Activated CD4-positive, CD25-positive, alpha-beta regulatory T cell treated with anti-CD3 and anti-CD28 coated beads, Interleukin-2, amount 50 U/mL, for 16 hours (primary cell): ENCODE measurements at places on chromosomes 11 and 22.

DNA sequence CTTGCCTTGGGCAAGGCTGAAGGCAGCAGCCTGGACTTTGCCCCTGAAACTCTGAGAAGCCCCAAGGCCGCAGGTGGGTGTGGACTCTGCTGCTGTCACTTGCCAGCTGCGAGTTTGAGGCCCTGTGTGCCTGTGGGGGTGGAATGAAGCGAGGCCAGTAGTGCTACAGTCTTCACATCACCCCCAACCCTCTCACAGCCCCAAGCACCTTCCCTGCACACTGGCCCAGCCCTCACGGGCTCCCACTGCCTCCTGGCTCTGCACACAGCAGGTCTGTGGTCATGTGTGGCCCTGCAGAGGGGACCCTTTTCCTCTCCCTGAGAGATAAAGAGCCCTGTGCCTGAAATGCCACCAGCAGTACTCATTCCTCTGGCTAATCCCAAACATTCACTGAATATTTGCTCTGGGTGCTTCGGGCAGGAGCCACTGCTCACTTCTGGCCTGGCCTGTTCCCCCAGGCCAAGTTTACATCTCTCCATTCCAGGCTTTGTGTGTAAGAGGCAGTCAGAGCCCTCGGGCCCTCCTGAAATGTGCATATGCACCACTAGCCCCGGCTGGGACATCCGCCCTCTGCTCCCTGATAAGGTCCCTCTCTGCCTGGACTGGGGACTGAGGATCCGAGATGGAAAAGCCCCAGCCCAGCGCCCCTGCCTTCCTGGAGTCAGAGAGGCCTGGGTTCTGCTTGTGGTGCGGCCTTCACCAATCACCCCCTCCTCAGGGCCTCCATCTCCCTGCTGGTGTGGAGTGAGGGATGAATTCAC lies 17.7 kb downstream of the MGAT3 start:
- DNase-seq, result no peak

DNA sequence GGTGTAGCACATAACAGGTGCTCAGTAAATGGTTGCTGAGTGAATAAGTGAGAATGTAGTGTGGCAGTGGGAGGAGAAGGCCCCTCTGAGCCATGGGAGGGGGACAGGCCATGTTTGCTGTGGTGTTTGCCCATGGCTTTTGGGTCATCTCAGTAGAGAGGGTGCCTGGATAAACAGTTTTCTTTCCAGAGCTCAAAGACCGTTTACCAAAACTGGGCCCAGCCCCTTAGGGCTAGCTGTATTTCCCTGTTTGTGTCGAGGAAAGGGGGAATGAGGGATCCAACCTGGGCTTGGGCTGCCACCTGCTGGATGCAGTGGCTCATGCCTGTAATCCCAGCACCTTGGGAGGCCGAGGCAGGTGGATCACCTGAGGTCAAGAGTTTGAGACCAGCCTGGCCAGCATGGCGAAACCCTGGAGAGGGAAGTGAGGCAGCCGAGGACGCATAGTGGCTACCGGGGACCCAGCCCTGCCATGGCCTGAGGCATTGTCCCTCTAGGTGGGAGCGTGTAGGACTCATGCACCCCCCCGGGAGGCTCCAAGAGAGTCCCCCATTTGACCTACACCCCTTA lies 8.7 kb upstream of the LTO1 start:
- DNase-seq, result no peak

- no peak for DNase-seq
These were observed 5.9 kb downstream of the RNF215 start for GRCh38 chr22:30381264-30381663.

DNA sequence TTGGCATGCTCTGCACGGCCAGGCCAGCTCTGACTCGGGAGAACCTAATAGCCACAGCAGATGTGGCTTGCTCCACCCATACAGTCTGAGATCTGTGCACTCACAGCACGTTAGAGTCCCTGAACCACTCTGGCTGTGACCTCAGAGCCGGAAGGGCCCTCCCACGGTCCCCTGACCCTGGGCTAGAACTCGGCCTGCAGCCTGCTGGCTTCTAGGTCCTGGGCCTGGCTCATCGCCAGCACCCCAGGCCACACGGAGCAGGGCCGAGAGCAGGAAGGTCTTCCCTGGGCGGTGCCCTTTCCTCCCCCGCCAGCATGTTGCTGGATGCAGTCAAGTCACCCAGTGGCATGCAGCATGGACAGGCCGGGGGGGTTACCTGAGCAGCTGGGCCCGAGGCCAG lies 35.3 kb upstream of the TTLL12 start:
- DNase-seq, result no peak

GRCh38 chr11:84061726-84062125 lies 775.6 kb upstream of the CCDC90B start:
- no peak for DNase-seq

DNA sequence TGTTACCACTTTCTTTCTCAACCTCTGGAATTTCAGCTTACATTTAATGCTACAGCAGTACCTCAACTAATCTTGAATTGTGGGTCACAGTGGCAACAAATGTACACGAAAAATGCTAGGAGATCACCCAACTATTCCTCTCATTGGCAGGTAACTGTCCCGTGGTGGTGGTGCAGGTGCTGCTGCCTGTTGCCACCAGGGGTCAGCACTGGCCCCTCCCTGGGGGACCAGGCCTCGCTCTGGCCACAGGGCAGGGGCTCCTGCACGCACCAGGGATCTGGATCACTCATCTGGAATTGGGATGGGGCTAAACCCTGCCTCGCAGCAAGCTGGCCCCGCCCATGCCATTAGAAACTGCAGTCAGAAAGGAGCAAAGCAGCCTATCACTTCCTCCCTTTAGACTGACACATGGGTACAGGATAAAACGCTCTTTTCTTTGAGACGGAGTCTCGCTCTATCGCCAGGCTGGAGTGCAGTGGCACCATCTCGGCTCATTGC lies 6.9 kb upstream of the POLDIP3 start:
- peak; percentile 16 for DNase-seq

DNA sequence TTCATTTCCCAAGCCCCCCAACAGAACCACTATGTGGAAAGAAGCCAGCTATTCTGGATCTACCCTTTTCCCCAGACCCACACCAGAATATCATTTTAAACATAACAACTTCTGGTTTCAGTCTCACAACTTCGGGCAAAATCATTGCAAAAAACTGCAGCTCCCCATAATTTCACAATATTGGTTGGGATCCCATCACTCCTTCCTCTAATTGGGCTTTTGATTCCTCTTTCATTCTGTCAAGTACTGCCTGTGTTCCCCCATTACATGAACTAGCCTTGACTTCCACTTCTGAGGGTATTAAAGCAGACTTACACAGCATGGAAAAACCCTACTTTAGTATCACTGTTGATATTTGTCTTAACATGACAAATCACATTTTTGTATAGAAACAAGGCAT lies 4.1 kb upstream of the APOL3 start:
- DNase-seq, result no peak

GRCh38 chr11:1336836-1337646 lies 27.6 kb upstream of the TOLLIP start:
- DNase-seq, result no peak

- DNase-seq, result no peak
These were observed 158.9 kb downstream of the CADM1 start for GRCh38 chr11:115345361-115345760.

- no peak for DNase-seq
These were observed 132.0 kb downstream of the ELP4 start for GRCh38 chr11:31641477-31642062.

GRCh38 chr11:59556917-59557348 lies 45.6 kb downstream of the OR4D9 start:
- no peak for DNase-seq

DNA sequence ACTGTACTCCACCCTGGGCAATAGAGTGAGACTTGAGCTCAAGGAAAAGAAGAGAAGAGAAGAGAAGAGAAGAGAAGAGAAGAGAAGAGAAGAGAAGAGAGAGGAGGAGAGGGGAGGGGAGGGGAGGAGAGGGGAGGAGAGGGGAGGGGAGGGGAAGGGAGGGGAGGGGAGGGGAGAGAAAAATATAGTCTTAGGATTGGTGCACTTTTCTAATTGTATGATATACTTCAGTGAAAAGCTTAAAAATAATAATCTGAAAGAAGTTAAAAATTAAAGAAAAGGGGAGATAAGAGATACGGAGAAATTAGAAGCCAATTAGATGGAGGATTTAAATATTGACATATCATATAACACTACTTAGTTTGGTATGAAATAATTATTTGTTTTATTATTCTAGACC lies 19.3 kb downstream of the OR52A5 start:
- no peak for DNase-seq
